NCI-H187 treated with DMSO at 0.1 percent for 48 hours (cell line): ENCODE measurements at places on chromosomes 5 and 9.

DNA sequence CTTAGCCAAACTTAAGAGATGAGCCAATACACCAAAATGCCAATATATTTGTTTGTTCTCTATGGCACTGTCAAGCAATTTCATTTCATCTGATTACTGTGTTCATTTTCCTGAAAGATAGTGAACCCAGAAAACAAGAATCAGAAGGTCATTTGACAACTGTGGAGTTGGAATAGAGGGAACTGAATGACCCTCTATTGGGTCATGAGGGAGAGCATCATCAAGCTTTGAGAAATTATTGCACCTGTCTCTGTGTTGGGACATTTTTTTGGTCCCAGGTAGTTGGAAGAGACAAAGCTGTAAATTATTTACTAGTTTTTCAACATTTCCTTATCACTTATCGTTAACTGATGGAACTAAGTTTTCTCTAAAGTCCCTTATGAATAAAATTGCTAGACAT is 129.4 kb downstream of the GHR start:
- DNase-seq = no peak

GRCh38 chr9:100427366-100428263 is 672 bp downstream of the MSANTD3 start:
- DNase-seq = no peak

DNA sequence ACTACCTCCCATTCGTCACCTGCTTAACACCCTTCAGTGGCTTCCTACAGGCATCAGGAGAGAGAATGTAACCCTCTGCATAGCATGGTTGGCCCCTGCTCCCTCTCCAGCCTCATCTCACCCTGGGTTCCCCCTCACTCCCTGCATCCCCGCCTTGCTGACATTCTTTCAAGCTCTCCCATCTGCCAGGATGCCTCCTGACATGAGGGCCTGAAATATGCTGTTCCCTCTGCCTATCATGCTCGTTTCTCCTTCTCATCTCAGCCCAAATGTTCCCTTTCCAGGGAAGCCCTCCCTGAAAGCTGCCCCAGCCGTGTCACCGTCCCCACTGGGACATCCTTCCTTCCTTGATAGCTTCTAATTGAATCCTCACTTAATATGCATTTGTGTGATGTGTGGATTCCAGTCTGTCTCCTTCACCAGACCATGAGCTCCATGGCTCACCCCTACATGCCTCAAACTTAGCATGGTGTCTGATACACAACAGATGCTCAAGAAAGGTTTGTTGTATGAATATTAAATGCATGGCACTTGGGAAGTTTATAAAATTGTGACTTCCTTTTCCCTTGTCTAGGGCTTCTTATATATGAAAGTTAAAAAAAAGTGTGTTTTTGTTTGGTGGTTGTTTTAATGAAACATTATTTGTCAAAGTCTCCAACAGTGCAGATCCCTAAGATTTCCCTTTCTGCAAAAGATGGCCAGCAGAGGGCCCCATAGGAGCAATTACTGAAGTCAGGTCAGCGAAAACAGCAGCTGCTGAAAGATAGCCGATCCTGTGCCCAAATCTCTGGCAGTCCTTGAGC is 7.3 kb upstream of the C5orf58 start:
- no peak for DNase-seq

DNA sequence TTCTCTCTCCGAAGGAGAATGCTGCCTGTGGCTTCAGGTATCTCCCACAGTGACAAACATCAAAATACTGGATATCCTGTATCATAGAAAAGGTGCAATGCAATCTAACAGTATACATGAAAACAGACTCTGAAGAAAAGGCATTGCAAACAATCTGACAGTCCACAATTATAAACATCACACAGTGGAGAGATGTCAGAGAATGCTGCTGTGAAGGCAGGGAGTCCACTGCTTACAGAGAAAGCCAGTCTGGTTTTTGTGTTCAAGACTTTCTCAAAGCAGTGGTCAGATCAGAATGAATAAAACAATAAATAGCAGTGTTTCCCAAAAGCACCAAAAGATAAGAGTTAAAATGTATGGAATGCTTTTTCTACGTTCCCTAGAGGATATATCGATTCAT is 28.7 kb downstream of the TTC23L start:
- DNase-seq = no peak

GRCh38 chr9:30673132-30673531 is 1711.3 kb upstream of the ACO1 start:
- no peak for DNase-seq

- no peak for DNase-seq
Measured at GRCh38 chr5:6468870-6469269, 20.2 kb downstream of the UBE2QL1 start.

GRCh38 chr9:81022177-81022576 is 667.2 kb downstream of the TLE1 start:
- DNase-seq = no peak

GRCh38 chr5:108259306-108259705 is 122.6 kb downstream of the FBXL17 start:
- DNase-seq = no peak

DNA sequence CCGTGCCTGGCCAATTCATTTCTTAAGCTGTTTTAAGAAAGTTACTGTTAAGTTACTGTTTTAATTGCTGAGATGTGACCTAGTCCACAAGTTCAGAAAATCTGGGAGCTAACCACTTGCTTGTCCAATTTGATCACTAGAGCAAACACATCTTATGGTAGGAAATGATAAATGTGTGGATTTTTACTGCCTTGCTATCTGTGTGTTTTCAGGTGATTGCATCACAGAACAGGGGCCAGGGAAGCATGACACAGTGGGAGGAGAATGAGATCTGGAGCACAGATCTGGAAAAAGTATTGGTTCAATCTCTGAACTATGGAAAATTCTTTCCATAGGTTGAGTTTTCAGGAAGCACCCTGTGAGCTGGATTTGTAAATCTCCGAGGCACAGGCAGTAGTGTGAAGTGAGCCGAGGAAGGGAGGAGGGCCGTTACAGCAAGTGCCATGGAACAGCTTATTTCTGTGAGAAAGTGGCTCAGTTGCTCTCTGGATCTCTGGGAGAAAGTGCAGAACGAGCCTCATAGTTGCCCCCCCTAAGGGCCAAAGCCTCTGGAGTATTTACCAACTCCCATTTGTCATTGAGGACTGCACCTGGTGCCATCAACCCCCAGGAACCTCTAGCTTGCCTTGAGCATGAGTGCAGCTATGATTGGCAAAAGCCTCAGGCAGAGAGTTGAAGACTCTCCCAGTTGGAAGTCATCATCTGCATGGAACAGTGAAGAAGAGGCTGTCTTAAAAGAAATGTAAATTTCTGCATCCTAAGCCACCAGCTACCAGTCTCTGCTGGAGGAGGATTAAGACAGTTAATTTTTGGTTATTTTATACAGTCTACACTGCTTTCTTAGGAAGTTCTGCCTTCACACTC is 161.8 kb upstream of the CLINT1 start:
- no peak for DNase-seq

DNA sequence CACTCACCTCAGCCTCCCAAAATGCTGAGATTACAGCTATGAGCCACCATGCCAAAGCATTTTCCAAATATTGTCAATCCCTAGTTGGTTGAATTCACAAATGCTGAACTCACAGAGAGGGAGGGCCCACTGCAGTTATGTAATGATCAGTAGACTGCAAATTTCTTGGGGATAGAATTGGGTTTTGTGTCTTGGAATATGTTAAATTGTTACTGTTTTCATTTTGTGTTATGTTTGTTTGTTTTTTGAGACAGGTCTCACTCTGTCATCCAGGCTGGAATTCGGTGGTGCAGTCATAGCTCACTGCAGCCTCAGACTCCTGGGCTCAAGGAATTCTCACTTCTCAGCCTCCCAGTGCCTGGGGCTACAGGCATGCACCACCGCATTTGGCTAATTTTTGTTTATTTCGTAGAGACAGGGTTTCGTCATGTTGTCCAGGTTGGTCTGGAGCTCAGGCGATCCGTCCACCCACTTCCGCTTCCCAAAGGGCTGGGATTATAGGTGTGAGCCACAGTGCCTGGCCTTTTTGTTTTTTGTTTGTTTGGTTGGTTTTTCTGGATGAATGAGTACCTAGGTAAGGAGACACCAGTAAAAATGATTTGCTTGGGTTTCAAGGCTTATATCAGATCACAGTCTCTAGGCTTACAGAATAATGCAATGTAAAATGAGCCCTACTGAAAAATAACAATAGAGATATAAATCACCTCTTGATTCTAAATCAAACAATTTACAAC is 31.5 kb upstream of the LMNB1 start:
- DNase-seq = no peak

DNA sequence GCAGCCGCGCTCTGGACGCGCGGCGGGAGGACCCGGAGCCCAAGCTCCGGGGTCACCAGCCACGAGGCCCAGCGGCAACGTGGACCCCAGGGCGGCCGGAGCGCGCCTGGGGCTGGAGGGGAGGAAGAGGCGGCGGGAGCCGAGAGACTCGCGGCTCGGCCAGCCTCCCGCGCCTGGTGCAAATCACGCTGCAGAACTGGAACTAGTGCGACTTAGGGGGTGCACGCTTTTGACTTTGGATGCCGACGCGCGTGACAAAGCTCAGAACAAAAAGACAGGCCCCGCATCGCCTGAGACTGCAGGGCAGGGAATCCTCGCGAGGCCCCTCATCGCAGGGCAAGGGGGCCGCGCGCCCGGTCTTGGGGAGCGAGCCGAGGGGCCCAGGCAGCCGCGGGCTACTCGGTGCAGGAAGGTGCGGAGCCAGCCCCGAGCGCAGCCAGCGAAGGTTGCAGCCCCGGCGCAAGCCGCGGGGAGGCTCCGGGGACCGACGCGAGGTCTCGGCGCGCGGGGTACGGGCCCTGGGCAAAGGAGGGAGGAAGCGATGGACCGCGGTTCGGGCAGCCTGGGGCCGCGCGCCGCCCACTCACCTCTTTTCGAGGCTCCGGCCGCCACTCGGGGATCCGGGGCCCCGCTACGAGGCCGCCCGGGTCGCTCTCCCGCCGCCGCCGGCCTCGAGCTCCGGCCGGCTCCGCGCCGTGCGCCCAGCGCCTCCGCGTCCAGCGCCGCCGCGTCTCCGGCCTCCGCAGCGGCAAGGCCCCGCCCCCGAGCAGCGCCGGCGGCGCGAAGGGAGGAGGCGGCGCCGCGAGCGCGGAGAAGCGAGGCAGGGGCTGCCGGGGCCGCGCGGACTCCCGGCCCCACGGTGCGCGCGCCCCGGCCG is at the start of gene GOLM1:
GOLM1 (minus strand) TSS at position 735 of the 877 bp plus-strand sequence. CDS start 20,238 bp downstream, outside the sequence.
- no peak for DNase-seq
